ENCODE measurements at places on chromosomes 2 and 18.

DNA sequence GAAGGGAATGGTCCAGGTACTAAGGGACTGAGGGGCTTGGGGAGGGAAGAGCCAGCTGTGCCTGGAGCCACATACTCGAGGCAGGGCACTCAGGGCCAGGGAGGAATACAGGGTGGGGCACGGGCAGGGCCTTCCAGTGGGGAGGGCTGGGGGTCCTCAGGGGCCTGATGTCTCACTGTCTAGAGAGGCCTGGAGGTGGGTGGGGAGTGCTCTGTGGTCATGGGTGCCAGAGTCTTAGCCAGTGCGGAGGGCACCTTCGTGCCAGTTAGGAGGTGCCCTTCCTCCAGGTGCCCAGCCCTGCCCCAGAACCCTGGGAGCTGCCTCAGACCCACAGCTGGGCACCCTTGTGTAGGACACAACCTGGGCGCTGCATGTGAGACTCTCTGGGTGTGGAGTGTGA is 81.2 kb downstream of the SMAD7 start:
- DNase-seq, result no peak

DNA sequence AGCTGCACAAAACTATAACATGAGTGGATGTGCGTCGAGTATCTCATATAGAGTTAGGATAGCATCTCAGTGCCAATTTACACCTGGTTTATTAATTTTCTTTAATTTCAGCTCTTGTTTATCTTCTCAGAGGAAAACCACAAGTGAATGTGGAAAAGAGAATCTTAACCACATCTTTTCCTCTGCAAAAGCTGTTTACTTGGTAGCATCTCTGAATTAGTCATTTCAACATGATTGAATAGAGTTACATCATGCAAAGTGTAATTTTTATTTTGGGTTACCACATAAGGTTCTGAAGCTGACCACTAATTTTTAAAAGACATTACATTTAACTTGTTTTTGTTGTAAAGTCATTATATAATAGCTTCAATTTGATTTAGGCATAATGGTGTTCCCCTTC is 83.8 kb upstream of the FAM237A start:
- DNase-seq, result no peak

DNA sequence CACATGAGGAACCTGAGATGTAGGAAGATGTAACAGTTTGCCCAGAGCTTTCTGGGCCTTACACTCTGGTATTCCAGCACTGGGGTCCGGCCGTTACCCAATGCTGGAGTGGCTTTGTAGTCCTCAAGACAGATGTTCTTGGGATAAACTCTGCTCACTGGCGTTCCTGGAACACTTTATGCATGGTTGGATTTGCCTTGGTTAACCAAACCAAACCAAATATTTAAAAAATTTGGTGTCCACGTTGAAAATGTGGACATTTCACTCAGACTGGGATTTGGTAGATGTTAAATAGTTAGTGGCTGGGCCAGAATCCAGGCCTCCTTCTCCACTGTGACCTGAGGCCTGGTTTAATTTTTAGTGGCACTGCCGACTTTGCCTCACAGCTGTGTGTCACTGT is 81.5 kb downstream of the ACOXL start:
- no peak for DNase-seq

- DNase-seq, result no peak
Measured at GRCh38 chr2:236744716-236745115, 175.1 kb downstream of the ACKR3 start.

DNA sequence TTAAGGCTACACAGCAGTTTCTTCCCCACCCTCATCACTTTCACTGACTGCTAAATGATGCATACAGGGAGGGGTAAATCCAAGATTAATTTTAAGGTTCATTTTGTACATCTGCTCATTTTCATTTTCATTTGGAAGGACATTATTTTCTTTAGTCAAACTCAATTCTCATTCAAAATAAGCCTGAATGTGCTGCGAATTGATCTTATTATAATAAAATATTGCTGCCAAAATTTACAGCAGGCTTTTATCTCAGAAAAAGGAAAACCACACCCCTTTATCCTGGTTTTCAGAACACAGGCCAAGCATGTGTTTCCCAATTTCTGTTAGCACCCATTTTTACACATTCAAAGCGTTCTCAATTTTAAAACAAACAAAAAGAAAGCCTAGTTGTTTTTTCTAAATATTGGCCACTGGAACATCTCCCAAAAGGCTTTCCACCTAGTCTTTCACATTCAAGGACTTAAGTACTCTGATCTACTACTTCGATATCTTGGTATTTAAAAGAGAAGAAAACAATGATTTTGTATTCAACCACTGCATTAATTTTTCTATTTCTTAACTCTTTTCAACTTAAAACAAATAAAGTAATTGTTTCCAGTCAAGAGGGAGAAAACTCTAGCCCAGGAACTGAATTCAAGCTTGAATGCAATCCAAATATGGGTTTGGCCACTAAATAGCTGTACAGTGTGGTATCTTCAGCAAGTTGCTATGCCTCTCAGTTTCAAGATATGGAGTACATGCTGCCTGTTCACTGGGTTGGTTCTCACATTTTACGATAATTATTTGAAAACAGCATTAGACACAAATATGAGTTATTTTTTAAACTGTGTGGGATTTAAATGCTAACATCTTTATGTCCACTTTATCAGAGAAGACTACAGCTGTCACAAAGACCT is 52.5 kb downstream of the CDH2 start:
- DNase-seq, result no peak

DNA sequence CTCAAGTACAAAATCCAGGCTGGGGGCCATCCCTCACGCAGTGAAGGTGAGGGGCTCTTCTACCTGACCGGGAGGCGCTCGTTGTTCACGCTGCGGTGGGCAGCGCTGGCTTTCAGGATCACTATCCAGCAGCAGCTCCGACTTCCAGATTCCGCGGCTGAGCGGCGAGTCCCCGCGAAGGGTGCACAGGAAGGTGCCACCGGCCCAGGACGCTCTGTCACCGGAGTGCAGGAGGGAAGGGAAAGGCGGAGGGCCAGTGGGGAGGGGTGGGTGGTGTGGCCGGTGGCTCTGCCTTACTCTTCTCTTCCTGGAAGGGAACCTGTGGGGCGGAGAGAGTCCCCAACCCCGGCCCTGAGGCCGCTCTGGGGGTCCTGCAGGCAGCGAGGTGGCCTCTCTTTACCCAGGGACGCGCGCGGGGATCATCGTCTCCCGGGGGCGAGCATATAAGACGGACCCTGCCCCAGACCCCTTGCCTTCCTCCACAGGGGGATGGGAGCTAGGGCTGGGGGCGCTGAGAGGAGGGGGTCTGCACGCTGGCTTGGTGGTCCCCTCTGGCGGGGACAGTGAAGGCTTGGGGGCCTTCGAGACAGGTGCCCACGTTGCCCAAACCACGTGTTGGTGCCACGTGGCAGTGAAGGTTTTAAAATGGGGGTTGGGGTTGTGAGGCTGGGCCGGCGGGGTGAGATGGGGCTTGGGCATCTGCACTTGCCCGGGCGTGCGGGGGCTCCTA is 26.9 kb upstream of the HS6ST1 start:
- no peak for DNase-seq

DNA sequence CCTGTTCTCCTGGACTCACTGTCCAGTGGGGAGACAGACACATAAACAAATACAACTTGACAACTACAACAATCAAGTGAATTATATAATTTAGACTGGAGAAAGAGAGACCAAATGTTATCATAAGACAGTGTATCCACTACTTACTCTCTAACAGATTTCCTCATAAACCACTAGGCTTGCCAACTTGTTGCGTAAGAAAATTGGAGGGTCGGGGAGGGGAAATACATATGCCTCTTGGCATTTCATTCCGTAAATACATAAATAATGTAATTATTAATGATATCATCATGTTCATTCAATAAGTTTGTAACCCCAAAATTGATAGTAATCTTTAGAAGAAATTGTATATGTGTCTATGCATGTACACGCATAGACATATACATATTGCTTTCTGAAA is 14.9 kb downstream of the RAB6D start:
- no peak for DNase-seq

- DNase-seq, result no peak
Measured at GRCh38 chr18:59821983-59822382, 77.8 kb upstream of the PMAIP1 start.

DNA sequence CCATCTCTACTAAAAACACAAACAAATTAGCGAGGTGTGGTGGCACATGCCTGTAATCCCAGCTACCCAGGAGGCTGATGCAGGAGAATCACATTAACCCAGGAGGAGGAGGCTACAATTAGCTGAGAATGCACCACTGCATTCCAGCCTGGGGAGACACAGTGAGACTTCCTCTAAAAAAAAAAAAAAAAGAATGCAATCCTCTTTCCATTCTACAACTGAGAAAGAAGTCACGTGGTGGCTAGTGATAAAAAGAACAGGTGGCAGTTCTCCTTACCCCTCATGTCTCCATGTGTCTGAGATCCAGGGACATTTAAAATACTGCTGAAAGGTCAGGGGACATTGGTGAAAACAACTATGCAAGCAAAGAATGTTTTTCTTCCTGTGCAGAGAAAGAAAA is 24.4 kb upstream of the GPR39 start:
- no peak for DNase-seq

DNA sequence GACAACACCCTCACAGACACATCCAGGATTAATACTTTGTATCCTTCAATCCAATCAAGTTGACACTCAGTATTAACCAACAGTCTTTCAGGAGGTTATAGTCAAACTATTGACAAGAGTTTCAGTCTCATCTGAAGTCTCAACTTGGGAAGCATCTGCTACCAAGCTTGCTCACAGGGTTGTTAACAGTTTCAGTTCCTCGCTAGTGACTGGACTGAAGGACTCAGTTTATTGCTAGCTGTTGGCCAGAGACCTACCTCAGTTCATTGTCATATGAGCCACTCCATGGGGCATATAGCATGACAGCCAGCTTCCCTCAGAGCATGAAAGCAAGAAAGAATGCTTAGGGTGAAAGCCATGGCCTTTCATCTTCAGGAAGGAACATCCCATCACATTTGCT is 228.6 kb downstream of the EPHA4 start:
- DNase-seq, result no peak

GRCh38 chr2:48845684-48846083 is 90.2 kb upstream of the LHCGR start:
- DNase-seq, result no peak
